Gastroesophageal sphincter (tissue), 4 donors: ENCODE measurements at places on chromosomes 6 and 20. TPM values are rescaled to one million over a fixed set of nuclear protein-coding genes. Genes with fewer than 3 reads are reported as not detected.

HLA-DPB1 gene
- total RNA-seq, result 78.6 TPM

PAX1 gene
- total RNA-seq, result not detected

SIRPD gene
- 0.27 TPM for total RNA-seq

CALHM6 gene
- total RNA-seq, result not detected

GRCh38 chr6:96016334-96017069, 728 bp downstream of the FUT9 start:
- ATAC-seq, result no peak

DNA sequence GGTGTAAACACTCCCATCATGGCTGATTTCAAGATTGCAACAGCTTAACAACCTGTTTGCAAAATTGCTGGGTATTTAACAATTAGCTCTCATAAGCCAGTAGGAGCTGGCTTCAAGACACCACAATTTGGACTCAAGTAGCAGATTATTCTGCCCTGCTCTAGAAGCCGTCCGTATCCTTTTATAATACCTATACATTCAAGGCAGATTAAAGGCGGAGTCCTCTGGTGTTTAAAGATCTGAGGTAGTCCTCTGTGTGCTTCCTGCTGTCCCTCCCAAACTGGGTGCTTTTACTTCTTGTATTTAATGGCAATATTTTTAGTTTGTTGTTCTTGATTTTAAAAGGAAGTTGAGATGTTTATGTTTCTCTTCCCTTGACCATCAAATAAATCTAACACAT, 62.2 kb upstream of the SOX4 start:
- ATAC-seq, result no peak

- ATAC-seq, result no peak
Observed at GRCh38 chr6:84448331-84448730, 220.9 kb upstream of the CEP162 start.

- ATAC-seq, result no peak
Observed at GRCh38 chr6:107587451-107587850, 97.5 kb downstream of the SOBP start.

- no peak for ATAC-seq
Observed at GRCh38 chr6:34272013-34272926, 23.5 kb upstream of the SMIM29 start.

- no peak for ATAC-seq
Observed at GRCh38 chr6:16420715-16421461, 182.5 kb downstream of the GMPR start.

DNA sequence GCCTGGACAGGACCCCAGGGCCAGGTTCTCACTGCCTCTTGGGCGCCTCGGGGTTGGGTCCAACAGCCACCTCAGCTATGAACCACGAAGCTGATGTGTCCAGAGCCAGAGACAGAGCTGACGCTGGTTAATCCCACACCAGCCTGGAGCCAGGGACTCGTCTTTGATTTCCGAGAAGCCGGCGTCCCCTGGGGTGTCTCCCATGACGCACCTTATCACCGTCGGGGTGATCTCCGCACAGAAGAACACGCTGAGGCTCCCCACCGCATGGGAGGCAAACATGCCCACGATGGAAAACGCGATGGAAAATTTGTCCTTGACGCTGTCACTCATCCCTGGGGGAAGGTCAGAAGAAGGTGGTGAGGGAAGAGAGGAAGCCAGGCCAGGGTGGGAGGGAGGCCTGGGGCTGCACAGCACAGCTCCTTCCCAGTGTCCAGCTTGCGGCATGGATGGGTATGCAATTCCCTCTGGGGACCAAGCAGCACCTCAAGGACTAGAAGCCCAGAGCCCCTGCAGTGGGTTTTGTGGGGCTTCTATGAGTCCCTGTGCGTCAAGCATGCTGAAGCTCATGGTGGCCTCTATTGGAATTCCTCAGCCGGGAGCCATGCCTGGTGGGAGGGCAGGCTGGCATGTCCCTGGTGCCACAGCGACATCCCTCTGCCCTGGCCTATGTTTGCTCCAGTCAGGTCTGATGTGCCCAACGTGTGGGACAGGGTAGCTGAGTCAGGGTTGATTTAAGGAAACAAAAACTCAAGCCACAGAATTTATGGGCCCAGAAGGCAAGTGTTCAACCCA, 25.1 kb downstream of the PSMG4 start:
- ATAC-seq, result no peak

GRCh38 chr6:3751077-3751729, at the start of gene PXDC1:
TSS of gene PXDC1 (minus strand) at chr6:3751713. CDS start at chr6:3751531, 182 bp downstream.
- peak; percentile 1 for ATAC-seq

DNA sequence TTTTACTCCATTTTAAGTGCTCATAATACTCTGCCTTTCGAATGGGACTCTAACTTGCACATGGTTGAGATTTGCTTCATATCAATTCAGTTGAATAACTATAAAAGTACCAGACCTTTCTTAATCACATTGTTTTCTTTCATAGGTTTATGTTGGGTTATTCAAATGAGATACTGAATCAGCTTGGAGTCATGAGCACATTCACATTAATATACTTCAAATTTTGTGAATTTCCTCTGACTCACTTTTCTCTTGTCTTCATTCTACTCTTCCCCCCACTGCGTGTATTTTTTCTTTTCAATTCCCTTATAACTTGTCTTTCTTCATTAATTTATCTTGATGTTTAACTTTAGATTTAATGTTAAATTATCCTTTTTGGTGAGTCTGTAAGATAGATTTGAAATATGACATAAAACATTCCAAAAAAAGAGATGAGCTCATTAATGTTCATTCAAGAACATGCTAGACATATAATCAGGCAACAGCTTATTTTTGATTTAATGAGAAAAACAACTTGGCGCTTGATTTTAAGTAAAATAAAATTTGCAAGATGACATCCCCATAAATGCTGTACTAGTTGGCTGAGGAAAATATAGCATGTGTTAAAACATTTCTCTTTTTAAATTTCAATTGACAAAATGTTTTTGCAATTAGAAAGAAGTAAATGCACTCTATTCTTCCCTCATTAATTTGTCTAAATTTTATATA, 736.0 kb downstream of the CD109 start:
- no peak for ATAC-seq

DNA sequence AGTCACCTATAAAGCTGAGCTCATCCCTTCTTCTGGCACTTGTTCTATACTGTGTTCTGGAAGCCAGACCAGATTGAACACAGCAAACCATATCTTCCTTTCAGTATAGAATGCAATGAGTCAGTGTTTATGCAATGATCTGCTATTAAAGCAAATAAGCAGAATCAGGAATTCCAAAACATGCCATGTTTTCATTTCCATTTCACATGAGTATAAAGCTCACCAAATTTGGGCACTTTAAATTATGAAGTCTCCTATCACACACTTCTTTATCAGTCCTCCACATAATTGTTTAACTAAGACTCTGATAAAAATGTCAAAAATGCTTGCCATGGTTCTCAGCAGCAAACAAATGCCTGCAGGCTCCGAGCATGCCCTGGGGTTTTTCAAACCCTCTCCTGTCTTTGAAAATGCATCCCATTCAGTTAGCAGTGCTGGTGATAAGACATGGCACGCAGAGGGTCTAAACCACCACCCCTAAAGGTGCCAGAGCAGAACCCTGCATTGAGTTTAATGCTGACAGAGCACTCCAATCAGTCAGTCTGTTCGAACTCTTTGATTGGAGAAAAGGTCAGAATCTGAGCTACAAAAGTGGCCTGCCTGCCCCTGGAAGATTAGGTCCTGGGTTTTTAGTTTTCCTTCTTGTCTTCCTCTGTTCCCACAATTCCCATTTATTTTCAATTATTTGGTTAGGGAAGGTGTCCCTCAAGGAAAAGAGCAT, 234.1 kb downstream of the GMPR start:
- no peak for ATAC-seq

DNA sequence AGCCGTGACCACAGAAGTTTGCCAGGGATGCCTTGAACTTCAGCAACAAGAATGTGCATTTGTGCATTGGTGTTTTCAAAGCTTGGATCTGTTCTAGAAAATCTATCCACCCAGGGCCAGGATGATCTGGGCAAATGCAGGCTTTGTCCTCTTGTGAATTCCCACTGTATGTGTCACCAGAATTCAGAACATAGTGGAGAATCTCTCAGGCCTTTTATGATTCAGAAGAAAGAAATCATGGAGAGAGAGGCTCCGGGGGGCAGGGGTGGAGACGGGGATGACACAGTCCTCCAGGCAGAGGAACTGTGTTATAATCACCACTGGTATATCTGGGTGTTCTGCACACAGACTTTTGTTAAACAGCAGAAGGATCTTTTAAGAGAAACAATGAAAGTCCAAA, 304.1 kb downstream of the CDH4 start:
- no peak for ATAC-seq

DNA sequence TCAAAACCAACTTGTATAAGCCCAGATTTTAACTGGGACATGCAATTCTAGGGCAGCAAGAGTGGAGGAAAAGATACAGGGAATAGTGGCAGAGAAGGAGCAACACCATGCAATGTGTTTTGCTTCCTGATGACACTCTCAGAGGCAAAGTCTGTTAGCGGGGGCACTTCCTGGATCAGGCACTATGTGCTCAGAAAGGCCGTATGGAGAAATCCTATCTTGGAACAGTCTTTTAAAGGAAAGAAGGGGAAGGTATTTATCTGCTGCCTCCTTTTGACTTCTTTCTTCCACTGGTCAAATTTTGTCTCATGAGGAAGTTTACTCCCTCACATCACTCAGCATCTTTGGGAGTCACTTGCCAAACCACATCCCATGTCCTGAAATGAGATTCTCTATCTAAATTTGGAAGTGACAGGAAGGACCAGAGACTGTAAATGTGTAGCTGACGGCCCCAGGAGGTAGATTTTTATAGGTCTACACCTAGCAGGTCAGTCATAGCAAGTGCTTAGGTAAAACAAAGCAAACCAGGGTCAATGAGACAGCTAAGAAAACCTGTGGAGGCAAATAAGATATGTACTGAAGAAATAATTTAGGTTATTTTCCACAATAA, 91.7 kb upstream of the ELOVL5 start:
- ATAC-seq, result no peak

DNA sequence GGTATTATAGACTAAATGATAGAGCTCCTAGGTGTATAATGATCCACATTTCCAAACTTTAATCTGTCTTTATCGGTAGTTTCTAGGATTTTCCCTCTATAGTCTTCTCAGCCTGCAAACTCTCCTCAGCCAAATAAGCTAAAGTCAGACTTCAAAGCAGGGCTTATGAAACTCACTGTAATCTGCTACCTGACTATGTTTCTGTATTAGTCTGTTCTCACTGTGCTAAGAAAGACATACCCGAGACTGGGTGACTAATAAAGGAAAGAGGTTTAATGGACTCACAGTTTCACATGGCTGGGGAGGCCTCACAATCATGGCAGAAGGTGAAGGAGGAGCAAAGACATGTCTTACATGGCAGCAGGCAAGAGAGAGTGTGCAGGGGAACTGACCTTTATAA, 928.7 kb upstream of the ADGRB3 start:
- ATAC-seq, result no peak

- no peak for ATAC-seq
Observed at GRCh38 chr20:44656448-44656847, 4.9 kb upstream of the ADA start.
